Right forelimb (tissue), 1 donor: ENCODE measurements at places on chromosomes 12 and 14.

- no peak for DNase-seq
Measured at GRCh38 chr14:34138175-34138574, 187.3 kb upstream of the EGLN3 start.

DNA sequence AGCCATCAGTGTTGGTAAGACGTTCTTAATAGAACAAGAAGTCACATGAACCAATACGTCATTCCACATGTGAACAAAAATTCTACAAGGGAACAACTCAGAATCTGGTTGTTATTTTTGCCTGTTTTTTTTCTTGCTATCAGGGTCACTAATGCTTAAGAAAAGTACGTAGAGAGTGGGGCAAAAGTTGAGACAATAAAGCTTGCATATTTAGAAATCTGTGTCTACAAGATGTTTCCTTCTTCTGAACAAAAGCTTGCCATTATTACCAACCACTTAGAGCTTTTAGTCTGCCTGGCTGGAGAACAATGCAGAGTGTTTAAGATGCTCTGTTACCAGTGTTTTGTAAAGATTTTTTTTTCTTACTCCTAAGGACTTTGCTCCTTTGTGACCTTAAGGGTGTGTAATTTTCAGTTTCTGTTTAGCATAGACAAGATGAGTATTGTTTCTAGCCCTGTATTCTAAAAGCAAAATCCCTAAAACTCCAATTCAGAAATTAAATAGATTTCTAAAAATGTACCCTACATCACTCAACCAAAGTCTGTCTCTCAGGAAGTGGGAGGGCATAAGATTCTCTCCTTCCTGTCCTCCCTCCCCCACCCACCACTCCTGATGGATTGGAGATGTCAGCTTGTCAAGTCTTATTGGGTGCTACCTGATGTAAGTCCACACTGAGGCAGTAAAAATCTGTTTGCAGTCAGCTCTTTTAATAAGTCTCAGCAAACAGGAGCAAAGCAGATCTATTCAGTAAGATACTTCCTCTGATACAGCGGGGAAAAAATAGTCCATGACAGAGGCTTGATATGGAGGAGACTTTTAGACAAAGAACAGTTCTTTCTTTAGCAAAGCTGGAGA lies 267.6 kb downstream of the GRIN2B start:
- no peak for DNase-seq

- no peak for DNase-seq
Measured at GRCh38 chr14:89926694-89927093, 27.8 kb downstream of the EFCAB11 start.

DNA sequence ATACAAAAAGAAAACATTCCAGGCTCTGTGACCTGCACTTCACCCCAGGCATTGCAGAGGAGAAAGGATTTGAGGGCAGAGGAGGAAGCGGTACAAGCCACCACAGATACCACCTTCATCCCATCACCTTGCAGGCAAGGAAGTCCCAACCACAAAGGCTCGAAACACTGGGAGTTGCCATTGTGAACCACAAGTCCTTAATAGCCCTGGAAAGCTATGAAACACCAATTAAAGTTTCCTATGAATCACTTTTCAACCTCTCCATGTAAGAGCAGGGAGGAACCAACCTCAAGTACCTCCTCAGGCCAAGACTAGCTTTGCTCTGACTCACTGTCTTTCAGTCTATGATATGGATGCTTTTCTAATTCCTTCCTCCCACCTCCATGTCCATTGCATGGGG lies 27.0 kb downstream of the MAP3K9 start:
- no peak for DNase-seq

GRCh38 chr14:82447586-82447985 lies 913.9 kb upstream of the SEL1L start:
- no peak for DNase-seq

- DNase-seq, result no peak
Measured at GRCh38 chr12:4486980-4487379, 41.4 kb upstream of the FGF6 start.

DNA sequence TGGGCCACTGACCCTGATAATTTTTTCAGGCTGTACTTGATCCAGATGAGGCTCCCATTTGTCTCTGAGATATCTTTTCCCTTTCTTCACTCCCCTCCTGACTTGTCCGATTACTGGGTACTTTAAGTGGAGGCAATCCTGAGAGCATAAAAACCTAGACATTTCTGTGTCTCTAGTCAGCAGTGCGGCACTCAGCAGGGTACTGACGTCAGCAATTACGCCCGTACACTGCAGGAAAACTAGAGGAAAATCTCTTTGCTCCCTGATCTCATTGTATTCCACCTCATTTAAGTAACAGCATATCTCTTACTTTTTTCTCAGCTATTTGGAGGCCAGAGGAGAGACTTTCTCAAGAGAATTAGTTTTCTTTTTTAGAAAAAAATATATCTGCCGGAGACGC lies 315.5 kb upstream of the OR4E1 start:
- DNase-seq, result no peak

GRCh38 chr12:127149226-127149964 lies 1117.6 kb upstream of the TMEM132C start:
- DNase-seq, result no peak

DNA sequence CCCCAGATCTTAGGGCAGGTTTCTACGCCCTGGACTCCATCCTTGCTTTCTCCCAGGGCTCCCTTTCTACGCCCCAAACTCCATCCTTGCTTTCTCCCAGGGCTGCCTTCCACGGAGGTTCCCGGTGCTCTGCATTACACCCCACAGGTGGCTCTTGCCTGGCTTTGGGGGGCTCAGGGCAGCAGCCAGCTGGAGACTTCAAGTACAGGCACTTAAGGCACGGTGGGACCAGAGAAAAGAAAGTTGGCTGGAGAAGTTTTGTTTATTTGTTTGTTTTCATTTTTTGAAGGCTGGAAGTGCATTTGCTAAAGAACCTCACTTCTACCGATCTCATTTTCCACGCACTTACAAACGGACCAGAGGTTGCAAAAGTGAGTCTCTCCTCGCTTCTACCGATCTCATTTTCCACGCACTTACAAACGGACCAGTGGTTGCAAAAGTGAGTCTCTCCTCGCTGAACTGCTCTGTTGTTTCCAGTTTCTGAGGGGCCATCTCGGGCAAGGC lies 103.8 kb upstream of the MED13L start:
- no peak for DNase-seq

GRCh38 chr14:95323917-95324316 lies 4.2 kb upstream of the CLMN start:
- DNase-seq, result no peak

DNA sequence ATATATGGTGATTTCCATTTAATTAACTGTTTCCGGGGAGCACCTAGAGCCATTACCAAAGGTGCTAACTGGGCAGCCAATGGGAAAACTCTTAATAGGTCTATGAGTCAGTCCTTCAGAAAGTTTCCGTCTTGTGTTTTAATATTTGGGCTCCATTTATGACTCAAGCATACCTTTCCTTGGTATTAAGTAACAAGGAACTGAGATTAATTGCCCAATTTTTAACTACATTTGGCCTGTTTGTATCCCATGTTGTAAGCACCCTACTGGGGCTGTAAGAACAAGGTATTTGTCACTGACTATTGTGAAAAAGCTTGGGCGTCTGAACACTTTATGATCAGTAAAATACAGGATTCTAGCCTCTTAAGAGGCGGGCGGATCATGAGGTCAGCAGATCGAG lies 62.8 kb upstream of the FOXN3 start:
- no peak for DNase-seq

DNA sequence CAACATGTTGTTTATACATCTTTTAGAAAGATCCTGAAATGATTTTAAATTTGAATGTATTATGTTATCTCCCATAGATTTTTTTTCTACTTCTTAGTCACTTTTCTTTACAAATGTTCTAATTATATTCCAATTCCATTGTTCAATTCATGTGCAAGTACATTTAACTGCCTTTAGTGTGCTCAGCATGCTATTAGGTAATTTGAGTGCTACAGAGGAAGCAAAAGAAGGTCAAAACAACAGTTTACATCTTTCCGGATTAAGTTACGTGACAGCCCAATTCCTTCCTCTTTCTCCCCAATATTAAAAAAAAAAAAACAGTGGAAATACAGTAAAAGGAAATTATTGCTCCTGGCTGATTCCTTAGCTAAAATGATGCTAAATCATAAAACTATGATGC lies 98.3 kb downstream of the RTN1 start:
- DNase-seq, result no peak

GRCh38 chr12:70948976-70949336 lies 28.4 kb upstream of the PTPRR start:
- DNase-seq, result peak; percentile 65

DNA sequence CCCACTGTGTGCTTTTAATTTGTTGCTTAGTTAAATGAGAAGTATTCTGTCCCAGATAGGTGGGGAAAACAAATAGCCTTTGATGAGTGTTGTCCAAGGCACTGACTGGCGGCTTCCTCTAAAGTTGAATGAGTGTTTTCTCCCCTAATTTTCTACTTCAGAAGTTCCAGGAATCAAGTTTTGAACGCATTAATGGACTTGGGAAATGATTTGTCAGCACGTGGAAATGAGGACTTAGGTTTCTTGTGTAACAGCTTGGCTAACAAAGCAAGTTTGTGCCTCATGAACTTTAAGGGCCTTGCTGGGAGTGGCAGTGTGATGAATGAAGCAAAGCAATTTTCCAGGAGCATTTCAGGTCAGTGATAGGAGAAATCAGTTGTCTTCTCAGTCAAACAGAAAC lies 56.9 kb downstream of the LIN52 start:
- DNase-seq, result no peak

- DNase-seq, result no peak
Measured at GRCh38 chr14:74566174-74567141, 45.6 kb downstream of the LTBP2 start.

- DNase-seq, result no peak
Measured at GRCh38 chr14:65192686-65193085, 90.4 kb upstream of the MAX start.

GRCh38 chr12:75738486-75738885 lies 227.1 kb upstream of the KRR1 start:
- no peak for DNase-seq

DNA sequence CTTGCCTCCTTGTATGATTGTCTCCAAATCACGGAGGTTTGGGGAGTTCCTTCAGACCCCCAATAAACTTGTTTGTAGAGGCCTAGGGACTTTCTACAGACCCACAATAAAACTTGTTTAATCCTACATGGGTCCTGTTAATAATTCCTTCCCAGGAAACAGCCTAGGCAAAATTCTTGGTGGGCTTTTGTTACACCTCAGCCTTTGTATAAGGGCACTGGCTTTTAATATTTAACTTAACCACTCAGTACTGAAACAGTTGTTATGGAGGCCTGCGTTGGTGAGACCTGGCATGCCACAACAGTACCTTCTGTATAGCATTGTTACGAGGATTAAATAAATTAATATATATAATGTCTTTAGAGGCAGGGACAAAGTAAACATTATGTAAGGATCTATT lies 32.7 kb upstream of the FAR2 start:
- no peak for DNase-seq

GRCh38 chr14:34161351-34162082 lies 210.6 kb upstream of the EGLN3 start:
- DNase-seq, result no peak

DNA sequence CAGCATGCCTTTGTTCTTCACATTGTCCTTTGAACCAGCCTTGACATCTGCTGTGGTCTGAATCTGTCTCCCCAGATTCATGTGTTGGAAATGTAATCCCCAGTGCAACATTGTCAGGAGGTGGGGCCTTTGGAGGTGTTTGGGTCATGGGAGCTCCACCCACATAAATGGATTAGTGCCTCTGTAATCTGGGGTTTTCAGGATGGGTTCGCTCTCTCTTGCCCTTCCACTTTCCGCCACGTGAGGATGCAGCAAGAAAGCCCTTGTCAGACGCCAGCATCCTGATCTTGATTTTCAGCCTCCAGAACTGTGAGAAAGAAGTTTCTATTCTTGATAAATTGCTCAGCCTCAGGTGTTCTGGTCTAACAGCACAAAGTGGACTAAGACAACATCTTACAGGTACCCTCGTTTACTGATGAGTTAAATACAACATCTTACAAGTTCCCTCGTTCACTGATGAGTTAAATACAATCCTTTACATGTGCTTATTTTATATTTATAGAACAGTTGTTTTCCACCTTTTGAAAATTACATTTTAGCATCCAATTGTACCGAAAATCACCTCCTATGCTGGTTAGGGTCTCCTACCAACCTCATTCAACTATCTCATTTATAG lies 54.4 kb upstream of the RIMBP2 start:
- no peak for DNase-seq

GRCh38 chr12:55736780-55737580 lies 5.9 kb upstream of the GDF11 start:
- DNase-seq, result peak; percentile 70

GRCh38 chr12:44317651-44318126 lies 481.8 kb downstream of the TMEM117 start:
- no peak for DNase-seq

- DNase-seq, result no peak
Measured at GRCh38 chr14:73788701-73789551, 62.7 kb upstream of the PTGR2 start.

DNA sequence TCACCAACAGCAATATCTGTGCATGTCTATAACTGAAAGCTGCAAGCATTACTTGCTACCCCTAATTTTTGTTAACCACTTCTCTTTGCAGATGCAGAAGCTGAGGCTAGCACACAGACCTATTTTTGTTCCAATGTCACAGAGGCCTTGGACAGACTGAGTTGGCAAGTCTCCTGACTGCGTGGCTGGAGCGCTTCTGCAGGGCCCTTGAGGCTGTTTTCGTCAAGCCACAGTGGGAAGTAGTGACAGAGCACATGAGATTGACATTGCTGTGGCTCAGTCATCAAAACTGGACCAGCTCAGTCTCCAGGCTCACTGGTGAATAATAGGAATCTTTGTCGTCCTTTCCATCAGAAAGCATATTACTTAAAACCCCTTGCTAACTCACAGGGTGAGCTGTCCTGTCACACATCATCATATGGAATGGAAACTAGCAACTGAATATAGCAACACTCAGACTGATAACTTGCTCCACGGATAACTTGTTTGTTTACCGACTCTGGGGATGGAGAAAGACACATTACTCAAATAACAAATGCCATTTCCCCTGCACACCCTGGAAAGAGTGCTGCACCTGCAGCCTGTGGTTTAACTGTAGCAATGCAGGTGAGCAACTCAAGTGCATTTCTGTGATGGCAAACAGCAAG lies 43.6 kb upstream of the DDX11 start:
- DNase-seq, result no peak

DNA sequence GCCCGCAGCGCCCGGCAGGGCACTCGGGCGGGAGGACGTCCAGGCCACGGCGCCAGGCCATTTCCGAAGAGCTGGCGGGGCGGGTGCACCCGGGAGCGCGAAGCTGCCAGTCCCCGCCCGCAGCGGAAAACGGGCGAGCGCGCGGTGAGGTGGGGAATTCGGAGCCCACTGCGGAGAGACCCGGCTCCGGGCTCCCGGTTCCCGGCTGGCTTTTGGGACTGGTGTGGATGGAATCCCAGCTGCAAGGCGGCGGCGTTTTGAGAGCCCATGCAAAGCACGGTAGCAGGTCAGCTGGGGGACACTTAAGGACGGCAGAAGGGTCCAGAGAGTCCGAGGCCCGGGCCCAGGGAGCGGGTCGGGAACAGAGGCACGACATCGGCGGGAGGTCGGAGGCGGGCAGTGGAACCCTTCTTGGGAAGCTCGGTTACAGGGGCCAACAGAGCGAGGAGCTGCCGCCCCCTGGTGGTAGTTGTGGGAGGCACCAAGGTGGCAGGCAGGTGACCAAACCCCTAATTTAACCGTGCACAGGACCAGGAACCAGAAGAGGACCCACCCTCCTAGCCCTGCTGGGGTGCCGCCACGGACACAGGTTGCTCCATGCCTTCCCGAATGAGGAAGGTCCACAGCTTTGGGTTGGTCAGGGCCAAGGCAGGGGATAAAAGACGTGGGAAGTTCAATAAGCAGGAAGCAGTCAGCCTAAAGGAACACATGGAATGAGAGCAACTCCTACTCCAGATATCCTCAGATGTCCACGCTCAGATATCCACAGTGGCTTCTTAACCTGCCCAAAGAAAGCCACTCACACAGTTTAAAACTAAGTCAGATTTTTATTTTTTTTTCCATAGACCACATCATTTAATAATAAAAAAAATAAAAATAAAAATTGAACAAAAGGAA lies 685 bp upstream of the CDH24 start:
- DNase-seq, result peak; percentile 96
